ENCODE measurements at places on chromosomes 6 and 20.
A peak's percentile ranks its signal among the peaks of the same experiment; 100 is the strongest.

GRCh38 chr20:57155415-57155814, 111.0 kb downstream of the BMP7 start:
- no peak for DNase-seq

- DNase-seq = peak; percentile 5
Measured at GRCh38 chr6:134873500-134874388, 76.2 kb downstream of the ALDH8A1 start.

DNA sequence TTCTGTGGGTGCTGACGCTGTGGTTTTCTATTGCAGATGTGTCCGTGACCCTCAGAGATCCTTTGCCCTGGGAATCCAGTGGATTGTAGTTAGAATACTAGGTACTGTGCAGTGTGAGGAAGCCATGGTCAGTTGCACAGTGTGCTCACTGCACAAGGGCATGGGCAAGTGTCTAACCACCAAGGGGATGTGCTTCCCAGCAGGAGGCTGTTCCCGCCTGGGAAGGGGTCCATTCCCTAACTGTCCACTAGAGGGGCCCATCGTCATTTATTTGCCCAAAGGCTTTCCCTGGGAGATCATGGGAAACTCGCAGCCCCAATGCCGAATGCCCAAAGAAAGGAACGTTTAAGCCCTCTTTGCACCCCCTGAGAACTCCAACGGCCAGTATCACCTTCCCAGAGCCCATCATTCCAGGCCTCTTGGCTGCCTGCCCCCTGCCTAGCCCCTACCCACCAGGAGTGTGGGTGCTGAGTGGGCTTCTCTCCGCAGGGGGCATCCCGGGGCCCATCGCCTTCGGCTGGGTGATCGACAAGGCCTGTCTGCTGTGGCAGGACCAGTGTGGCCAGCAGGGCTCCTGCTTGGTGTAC, 26.2 kb downstream of the SLCO4A1 start:
- peak; percentile 41 for DNase-seq

- DNase-seq = no peak
Measured at GRCh38 chr6:156617376-156617775, 159.8 kb upstream of the ARID1B start.

GRCh38 chr6:18155864-18156421, 721 bp downstream of the KDM1B start:
- DNase-seq = no peak

- no peak for DNase-seq
Measured at GRCh38 chr6:30060606-30061091, 416 bp upstream of the POLR1H start.

- no peak for DNase-seq
Measured at GRCh38 chr6:44697327-44697726, 309.8 kb downstream of the CDC5L start.

DNA sequence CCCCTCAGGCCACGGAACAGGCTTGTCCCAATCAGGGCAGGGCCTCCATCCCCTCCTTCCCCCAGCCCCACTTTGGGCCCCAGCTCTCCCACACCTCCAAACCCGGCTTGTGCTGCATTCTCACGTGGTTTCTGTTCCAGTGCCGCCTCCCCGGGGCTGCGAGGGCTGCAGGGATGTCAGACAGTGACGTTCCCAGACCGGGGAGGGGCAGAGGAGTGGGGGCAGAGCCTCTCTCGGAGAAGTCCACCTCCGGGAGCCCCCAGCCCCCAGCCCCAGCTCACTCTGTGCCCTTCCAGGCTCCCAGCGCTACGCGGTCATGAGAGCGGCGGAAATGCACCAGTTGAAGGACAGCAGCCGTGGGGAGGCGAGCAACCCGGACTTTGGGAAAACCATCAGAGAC, 18.5 kb downstream of the SLCO4A1 start:
- DNase-seq = no peak

GRCh38 chr6:4356899-4357659, 221.7 kb upstream of the ECI2 start:
- DNase-seq = no peak

DNA sequence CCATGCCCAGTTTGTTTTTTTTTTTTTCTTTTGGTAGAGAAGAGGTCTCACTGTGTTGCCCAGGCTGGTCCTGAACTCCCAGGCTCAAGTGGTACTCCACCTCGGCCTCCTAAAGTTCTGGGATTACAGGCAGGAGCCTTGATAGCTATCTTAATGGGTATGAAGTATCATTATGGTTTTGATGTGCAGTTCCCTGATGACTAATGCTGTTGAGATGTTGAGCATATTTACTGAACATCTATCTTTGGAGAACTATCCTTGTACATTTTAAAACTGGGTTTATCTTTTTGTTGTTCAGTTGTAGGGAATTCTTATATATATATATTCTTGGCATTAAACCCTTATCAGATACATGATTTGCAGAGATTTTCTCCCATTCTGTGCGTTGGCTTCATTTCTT, 21.4 kb upstream of the MYL9 start:
- no peak for DNase-seq

DNA sequence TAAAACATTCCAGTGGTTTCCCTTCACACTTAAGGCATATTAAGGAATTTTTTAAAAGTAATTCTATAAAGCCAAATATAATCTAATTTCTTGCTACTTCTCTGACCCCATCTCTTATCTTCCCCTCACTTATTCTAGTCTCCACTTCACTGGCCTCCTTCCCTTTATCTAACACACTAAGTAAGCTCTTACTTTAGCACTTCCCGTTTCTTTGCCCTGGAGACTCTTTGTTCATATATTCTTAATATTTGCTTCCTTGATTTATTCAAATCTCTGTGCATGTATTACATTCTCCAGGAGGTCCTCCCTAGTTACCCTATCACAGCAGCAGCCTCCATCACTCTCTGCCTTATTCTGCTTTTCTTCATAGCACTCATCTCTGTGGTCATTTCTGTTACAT, 20.3 kb downstream of the GTPBP2 start:
- DNase-seq = no peak

DNA sequence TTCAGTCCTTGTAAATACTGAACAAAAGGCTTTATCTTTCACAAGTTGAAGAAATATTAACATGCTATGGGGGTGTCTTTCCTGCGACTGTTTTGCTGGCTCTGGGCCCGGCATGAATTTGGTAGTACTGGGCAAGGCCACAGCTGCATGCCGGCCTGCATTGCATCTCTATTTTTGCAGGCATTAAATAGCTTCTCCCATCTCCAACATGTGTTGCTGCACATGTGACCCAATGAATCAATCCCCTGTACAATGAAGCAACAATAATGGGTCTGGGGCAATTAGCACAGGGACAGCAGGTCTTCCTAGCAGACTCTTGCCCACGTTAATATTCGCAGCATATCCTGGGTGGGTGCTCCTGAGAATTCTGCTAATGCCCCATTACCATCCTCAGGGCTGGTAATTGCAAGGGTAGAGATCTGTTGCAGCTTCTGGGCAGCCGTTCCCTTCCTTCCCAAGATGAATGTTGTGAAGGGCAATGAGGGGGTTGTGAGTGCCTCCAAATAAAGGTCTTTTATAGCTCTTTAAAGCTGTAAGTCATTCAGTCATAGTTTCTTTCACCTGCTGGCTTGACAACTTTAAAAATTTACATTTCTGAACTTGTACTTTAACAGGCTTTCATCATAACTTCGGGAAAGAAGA, 24.3 kb upstream of the CDYL start:
- DNase-seq = no peak

- no peak for DNase-seq
Measured at GRCh38 chr6:98634569-98634968, 199.8 kb upstream of the POU3F2 start.

GRCh38 chr6:144285798-144286502, 815 bp downstream of the UTRN start:
- peak; percentile 38 for DNase-seq

- DNase-seq = peak; percentile 50
Measured at GRCh38 chr6:130183271-130184222, 39.2 kb downstream of the SAMD3 start.

DNA sequence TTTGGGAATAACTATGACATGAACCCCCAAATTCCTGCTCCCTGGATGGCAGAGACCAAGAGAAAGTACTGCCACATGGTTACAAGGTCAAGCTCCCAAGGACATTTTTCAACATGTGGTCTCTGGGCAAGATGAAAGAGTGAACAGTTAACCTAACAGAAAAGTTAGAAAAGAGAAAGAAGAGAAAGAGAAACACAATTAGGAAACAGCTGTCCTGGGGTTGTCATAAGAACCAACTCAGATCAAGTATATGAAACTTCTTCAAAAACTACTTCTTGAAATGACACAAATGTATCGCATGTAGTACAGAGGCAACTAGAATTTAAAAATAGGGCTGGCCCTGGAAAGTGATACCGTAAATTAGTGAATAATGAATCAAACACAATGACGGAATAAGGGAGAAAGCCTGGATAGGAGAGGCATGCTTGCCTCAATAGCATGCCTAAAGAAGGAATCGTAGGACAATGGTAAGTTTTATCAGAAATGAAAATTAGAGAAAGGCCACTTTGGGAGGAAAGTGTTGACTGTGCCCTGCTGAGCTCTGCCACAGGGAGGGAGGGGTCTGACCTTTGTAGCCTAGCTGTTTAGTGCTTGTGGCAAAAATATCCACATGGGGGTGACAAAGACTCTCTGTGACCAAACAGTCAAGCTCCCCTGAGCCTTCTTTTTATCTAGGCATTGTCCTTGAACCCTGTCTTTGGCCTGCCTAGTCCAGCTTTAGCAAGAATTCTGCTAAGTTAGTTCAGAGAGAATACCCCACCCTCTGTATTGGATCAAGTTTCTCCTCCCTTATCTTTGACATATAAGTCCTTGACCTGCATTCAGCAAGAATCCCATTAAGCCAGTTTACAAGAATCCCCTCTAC, 4.3 kb upstream of the DCBLD1 start:
- no peak for DNase-seq

- no peak for DNase-seq
Measured at GRCh38 chr6:72262254-72262653, 359.6 kb upstream of the KCNQ5 start.

DNA sequence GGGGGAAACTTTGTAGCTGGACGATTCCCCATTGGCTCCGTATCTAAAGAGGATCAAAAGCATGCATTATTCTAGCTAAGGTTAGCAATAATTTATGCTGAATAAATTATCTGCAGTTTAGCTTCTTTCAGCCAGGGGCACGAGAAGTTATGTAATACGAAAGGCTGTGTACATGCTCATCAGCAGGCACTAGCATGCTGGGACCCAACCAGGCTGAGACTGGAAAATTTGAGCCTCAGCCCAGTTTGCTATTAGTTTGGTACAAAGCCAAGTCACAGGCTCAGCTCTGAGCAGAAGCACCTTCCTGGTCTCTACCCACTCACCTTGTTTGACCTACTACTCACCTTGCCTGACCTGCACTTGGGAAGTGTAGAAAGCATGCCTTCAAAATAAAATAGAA, 328.1 kb upstream of the ARID1B start:
- no peak for DNase-seq

DNA sequence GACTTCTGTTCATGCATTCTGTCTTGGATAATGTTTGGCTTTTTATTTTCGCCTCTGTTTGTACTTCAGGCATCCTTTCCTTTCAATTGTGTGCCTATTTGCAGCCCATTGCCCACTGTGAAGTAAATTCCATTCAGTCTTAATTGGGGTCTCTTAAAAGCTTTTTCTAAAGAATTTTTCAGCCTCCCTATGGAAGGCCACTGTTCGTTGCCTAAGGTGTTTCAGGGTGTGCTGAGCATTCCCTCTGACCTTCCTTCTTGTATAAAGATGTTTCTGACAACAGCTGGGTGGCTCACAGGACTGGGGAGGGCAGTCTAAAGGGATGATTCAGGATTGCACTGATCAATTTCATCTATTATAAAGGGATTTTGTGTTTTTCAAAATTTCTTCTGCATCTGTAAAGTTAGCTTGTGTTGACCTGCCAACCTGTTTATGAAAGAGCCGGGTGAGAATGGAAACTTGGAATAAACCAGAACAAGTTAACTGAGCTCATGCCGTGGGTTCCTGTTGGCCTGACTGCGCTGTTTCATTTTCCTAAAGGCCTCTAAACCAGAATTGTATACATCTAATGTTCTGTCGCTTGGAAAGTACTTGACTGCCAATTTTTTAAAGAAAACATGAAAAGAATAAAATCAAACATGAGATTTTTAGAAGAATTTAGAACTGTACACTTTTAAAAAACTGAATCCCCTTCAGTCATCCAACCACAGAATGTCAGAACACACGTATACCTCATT, 14.3 kb downstream of the PHACTR2 start:
- DNase-seq = no peak

DNA sequence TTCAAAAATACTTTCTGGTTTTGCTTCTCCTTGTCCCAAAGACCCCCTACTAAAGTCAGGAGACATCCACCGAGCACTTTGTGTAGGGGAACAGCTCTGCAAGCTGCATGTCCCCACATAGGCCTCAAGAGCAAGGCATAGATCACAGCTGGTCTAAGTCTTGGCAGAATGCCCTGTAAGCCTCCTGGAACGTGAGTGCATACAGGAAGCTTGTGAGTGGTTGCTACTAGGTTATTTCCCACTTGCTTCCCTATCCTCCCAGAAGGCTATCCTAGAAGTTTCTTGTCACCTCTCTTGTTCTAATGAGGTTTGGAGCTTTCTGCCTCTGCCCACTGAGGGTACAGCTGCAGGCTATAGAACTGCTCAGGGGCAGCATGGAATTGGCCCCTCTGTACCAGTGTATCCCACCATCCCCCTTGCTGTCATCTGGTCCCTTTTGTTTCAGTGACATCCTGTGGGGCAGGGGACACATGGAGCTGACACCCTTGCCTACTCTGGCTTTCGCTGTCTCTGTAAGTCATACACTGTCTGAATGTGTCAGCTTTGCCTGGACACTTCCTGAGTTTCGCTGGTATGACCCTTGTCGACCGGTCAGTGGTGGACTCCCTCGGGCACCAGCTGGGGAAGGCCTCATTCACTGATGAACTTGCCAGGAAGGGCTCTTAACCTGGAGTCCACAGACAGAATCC, 35.6 kb upstream of the KCNK16 start:
- DNase-seq = no peak

GRCh38 chr6:39445667-39446066, 123.2 kb upstream of the KCNK16 start:
- no peak for DNase-seq

GRCh38 chr6:17021539-17021889, 80.3 kb upstream of the STMND1 start:
- DNase-seq = no peak

DNA sequence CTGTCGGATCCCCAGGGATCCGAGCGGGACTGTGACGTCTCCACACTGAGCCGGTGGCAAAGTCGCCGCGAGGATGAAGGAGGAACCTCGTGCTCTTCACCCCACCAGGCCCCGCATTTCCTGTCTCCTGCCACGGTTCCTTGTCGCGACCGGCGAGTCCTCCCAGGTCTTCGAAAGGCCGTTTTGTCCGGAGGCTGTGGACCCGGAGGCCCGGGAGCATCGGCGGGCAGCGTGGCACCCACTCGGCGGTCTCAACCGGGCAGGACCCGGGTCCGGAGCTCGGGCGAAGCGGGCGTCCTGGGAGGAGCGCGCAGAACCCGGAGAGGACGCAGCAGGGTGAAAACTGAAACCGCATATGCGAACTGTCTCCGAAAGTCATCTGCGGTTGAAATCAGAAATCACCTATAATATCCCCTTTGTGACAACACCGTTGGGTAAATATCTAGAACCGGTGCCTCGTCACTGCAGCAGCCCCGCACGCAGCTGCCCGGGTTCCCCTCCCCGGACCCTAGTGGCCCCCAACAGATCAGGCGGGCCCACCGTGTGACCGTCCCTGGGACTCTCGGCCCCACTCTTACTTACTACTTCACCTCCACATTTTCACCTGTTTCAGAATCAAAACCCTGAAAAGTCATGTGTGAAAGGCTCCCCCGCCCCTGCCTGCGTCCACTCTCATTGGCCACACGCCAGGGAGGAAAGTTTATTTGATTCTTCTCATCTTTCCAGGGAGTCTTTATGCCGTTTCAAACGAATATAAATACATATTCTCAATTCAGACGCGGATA, 3.1 kb upstream of the ULBP2 start:
- peak; percentile 58 for DNase-seq

- DNase-seq = no peak
Measured at GRCh38 chr6:101393251-101393828, at the start of gene GRIK2. Gene GRIK2, plus strand, starts transcription at chr6:101393708.

Data from effector memory CD8-positive, alpha-beta T cell (primary cell).